GDM1 (cell line): ENCODE measurements at places on chromosomes 2 and 18.

DNA sequence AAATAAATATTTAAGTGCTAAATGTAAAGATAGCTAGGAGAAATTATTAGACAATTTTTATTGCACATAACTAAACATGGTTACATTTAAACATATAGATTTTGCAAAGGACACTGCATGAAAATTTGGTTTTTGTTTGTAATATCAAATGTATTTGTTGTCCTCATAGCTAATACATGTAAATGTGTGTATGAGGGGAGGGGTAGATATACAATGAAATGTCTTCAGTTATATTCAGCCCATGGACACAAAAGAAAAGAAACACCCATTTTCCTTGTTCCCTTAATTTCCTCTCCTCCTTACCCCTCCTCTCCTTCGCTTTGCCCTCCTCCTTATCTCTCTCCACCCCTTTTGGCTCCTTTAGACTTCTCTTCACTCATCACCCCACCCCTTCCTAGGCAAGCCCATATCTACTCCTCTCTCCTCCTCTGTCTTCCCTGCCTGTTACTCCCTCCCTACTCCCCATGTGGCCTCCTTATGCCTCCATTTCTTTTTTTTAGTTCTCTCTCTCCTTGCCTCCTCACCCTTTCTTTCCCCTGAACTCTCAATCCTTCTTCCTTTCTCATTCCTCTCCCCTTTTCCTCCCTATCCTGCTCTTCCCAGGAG is 1.4 kb downstream of the COL3A1 start:
- no peak for DNase-seq

DNA sequence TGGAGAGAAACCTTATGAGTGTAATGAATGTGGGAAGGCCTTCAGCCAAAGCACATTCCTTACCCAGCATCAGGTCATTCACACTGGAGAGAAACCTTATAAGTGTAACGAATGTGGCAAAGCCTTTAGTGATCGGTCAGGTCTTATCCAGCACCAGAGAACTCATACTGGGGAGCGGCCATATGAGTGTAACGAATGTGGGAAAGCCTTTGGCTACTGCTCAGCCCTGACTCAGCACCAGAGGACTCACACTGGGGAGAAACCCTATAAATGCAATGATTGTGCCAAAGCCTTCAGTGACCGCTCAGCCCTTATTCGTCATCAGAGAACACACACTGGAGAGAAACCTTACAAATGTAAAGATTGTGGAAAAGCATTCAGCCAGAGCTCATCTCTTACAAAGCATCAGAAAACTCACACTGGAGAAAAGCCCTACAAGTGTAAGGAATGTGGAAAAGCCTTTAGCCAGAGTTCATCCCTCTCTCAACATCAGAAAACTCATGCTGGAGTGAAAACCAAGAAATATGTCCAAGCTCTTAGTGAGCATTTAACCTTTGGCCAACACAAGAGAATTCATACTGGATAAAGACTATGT is 7.8 kb downstream of the ZNF892 start:
- no peak for DNase-seq

- no peak for DNase-seq
Measured at GRCh38 chr2:195612611-195613495, 44.2 kb upstream of the SLC39A10 start.

DNA sequence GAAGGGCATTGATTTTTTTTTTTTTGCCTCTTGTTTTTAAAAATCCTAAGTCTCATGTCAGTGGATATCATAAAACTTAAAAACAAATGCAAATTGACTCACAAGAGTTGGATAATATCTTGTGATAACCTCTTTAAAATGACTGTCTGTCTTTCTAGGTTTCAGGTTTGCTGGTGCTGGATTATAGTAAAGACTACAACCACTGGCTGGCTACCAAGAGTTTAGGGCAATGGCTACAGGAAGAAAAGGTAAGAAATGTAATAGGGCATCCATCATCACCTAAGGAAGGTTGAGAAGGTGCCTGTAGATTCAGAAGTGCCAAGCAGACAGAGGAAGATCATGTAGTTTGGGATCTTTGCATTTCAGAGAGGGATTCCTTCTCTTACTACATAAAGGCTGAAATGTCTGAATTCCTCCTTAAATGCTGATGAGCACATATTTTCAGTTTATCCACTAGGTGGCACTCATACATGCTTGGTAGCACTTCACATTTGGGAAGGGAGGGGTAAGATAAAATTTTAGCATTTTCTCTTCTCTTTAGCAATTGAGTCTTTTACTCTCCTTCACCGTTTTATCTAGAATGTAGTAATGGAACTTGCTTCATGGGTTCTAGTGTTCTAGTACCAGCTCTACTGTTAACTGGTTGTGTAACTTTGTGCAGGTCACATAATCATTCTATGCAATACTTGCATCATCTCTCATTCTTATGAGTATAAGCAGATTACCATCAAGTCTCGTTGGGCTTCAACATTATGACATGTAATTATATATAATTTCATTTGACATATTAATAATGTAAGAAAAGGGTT is 21.1 kb downstream of the CPS1 start:
- peak; percentile 16 for DNase-seq

DNA sequence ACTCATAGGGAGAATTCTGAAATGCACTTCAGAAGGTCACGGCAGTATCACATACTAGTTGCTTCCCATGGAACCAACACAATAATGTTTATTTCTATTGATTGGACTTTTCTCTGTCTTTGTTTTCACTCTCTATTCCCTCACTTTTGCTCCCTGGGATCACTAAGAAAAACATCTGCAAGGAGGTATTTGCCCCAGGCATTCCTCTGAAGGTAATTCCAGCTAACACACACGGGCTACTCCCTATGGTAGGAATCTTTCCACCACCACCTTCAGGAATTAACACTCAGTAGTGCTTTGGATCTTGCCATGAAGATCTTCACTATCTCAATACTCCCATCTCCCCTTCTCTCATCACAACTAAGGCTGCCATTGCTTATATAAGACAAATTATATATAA is 353.3 kb downstream of the DSC3 start:
- DNase-seq = no peak

GRCh38 chr2:26456440-26457250 is 21.3 kb downstream of the OTOF start:
- DNase-seq = no peak

DNA sequence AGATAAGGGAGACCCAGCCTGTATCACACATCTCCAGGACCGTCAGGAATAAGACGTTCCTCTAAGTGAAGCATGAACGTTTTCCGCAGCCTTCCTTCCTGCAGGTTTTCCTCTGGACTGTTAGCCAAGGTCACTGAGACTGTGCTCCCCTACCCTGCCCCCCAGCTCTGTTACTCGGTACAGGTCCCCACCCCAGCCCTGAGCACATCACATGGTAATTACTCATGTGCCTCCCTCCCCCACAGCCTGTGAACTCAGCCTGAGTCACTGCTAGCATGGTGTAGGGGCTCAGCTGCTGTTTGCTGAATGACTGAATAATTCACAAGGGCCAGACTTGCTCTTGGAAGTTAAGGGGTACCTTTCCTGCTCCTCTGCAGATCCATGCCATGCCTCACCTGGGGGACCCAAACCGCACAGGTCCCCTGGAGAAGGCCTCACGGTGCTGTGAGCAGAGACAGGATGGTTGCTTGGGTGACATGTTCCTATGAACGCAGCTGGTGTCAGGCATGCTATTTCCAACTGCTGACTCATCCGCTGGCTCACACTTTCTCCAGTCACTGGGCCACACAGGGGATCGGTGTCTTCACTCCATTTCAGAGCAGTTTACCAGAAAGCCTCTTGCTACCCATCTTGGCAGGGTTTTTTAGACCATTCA is 88.2 kb downstream of the PLB1 start:
- peak; percentile 50 for DNase-seq

DNA sequence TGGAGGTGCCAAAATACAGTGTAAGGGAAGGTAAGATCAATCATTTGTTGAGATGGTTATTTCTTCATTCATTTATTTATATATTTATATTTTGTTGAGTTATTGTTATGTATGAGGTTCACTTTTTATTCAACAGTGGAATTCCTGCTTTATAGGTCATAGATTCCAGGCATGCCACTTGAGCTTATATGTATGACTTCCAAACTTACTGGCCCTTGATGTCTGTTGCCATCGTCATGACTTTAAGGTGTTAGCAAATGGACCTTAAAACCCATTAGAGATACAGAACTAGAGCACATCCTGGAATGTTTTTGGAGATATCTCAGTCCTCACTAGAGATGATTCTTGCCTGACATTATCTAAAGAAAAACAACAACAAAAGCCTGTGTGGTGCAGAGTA is 25.9 kb downstream of the CCDC85A start:
- no peak for DNase-seq

- DNase-seq = no peak
Measured at GRCh38 chr2:220787251-220787650, 784.9 kb downstream of the EPHA4 start.

- DNase-seq = no peak
Measured at GRCh38 chr2:241154915-241155314, 4.6 kb downstream of the PPP1R7 start.

DNA sequence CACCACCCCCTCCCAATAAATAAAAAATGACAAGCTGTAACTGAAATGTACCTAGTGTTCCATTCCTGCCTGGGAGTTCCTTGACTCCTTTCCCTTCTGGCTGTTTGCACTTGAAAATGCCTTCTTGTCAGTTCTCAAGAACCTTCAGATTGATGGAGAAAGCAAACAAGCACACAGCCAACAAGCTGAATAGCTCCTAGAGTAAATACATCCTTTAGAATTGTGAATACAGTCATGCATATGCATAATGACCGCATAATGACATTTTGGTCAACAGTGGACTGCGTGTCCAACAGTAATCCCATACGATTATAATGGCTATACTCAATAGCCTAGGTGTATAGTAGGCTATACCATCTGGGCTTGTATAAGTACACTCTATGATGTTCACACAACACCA is 97.0 kb downstream of the LYPD6 start:
- DNase-seq = no peak

GRCh38 chr2:142582317-142582716 is 295.1 kb upstream of the KYNU start:
- DNase-seq = no peak

- no peak for DNase-seq
Measured at GRCh38 chr18:35289293-35289692, 736 bp downstream of the ZSCAN30 start.

GRCh38 chr2:6557737-6558136 is 308.0 kb downstream of the CMPK2 start:
- DNase-seq = no peak

DNA sequence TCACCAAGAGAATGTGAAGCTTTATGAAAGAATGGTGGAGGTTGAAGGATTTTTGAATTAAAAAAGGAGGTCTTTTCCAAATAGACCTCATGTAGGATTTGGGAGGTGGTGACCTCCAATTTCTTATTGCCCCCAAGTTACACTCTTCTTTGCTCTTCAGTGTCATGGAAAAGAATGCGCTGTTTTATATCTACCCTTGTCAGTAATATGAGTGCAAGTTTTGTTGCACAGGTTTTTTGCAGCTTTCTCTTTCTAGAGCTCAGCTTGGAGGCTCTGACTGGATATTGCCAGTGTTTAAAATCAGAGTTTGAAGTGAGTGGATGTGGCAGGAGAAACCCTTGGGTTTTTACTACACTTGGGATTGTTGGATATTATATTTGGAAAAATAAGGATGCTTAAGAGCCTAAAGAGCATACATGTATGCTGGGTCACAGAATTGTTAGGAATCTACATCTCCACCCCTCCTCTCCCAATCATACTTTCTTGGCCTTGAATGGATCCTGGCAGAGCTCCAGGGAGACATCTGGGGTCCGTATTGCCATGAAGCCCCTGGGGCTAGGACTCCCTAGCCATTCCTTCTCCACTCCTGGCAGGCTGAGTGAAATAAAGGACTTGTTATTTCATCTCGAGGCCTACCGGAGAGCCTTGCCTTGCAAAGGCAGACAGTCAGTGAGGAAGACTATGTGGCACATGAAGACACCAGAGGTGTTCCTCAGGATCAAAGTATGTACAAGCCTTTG is 43.8 kb downstream of the APOB start:
- no peak for DNase-seq

DNA sequence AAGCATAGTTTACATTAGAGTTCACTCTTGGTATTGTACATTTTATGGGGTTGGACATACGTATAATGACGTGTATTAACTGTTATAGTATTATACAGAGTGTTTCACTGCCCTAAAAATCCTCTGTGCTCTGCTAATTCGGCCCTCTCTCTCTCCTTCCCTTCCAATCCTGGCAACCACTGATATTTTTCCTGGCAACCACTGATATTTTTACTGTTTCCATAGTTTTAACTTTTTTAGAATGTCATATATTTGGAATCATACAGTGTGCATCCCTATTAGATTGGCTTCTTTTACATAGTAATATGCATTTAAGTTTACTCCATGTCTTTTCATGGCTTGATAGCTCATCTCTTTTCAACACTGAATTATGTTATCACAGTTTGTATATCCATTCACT is 526.7 kb downstream of the RIT2 start:
- DNase-seq = no peak

- DNase-seq = no peak
Measured at GRCh38 chr2:106107509-106108131, 86.5 kb downstream of the UXS1 start.

DNA sequence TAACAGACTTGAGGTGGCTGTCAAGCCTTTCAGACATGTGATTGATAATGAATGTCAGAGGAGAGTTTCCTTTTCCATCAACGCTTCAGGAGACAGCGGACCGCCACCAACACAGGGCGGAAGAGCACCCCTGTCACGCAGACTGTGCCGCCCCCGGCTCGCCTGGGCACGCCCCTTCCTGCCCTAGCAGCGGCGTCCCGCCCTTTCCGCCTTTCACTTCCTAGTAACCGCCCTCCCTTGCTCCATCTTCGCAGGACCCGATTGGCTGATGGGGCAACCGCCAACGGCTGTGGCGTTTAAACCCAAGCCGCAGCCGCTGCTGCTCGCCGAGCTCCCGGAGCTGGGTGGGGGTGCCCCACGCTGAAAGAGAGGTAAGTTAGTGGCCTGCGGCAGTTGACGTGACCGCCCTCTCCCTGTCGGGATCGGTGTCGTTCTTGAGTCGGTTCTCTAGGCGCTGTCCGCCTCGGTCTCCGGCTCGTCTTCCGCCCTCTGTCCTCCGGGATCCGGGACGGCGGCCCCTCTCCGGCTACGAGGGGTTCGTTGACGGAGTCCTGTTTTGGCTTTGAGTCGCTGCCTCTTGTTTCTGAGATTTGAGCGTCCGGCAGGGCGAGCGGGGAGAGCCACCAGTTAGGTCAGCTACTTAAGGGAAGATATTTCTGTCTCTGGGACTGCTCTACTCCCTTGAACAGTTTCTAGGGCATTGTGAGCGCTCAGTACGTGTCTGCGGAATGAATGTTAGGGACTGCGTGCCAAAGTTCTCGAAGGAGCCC is at the start of gene SGO2:
Gene SGO2 (plus strand): TSS at position 326 of the 770 bp plus-strand sequence. CDS start 6,769 bp downstream, outside the sequence.
- DNase-seq = peak; percentile 94

DNA sequence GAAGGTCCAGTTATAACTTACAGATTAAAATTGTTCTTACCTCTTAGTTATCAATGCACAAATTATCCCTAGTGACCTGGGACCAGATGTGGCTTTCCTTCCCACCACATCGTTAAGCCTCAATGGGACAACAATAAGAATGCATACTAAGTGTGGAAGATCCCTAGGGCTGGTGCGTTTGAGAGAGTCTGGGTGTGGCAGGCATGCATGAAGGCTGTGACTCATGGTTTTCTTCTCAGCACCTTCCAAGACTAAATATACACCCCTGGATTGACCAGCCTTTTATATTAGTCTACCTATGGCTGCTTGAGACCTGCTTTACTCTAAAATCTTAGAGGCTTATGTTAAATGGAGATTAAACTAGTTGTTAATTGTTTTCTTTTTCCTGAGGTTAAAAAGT is 261.7 kb upstream of the SLC14A2 start:
- DNase-seq = no peak
